Stimulated activated CD8-positive, alpha-beta memory T cell treated with anti-CD3 and anti-CD28 coated beads, Interleukin-7, amount 100 ng/mL, for 1 hour (primary cell): ENCODE measurements at places on chromosomes 1 and 21.

DNA sequence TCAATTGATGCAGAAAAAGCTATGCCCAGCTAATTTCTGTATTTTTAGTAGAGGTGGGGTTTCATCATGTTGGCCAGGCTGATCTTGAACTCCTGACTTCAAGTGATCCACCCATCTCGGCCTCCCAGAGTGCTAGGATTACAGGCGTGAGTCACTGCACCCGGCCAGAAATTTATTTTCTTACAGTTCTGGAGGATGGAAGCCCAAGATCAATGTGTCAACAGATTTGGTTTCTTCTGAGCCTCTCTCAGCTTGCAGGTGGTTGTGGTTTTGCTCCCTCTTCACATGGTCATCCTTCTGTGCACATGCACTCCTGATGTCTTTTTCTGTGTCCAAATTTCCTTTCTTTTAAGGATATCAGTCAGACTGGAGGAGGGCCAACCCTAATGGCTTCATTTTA lies 35.6 kb downstream of the SHCBP1L start:
- no peak for DNase-seq

DNA sequence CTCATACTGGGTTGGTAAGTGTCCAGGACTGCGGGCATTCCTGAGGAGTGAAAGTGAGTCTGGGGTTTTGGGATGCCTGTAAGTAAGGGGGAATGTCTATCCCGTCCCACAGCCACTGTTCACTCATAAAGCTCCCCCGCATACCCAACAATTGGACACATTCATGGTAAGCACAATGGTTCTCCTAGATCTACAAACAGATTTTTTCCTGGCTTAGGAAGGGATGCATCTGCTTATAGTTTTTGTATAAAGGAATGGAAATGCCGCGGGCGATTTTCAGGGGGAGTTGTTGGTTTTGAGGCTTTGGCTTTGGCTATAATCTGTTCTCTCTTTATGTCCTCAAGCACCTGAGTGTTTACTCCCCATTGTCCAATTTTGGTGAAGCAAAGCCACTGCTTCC lies 7.1 kb downstream of the ERVH48-1 start:
- no peak for DNase-seq

DNA sequence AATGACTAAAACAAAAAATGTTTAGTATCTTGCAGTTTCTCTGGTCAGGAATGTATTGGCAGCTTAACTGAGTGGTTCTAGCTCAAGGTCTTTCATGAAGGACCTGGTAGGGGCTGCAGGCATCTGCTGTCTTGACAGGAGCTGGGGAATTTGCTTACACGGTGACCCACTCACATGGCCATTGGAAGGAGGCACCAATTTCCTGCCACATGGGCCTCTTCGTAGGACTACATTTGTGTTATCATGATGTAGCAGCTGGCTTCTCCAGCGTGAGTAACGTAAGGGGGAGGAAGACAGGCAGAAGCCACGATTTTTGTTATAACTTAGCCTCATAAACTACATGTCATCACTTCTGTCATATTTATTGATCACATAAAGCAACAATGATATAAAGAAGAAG lies 376.3 kb downstream of the AMY1C start:
- DNase-seq = no peak

DNA sequence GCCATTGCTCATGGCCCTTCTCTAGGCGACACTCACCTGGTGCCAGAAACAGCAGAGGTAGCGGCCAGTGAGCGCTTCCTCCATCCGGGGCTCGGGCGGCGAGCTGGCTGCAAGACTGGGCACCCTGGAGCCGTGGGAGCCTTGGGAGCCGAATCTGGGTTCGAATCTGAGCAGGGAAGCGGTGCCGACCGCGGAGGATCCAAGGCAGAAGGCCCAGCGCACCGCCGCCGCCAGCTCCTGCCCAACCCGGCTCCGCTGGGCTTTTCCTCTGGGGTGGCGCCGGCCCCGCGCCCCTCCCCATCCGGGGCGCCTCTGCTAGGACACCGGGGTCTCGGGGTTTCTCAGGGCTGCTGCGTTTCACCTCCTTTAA lies 1.7 kb upstream of the PRDM16 start:
- DNase-seq = no peak

- no peak for DNase-seq
Measured at GRCh38 chr21:41932191-41932575, 21.6 kb downstream of the C2CD2 start.

- no peak for DNase-seq
Measured at GRCh38 chr1:175449306-175449705, 256.7 kb upstream of the KIAA0040 start.

- peak; percentile 62 for DNase-seq
Measured at GRCh38 chr1:156480411-156481192, 20.0 kb downstream of the MEF2D start.

- DNase-seq = no peak
Measured at GRCh38 chr1:38578271-38578951, 281.2 kb downstream of the RRAGC start.

DNA sequence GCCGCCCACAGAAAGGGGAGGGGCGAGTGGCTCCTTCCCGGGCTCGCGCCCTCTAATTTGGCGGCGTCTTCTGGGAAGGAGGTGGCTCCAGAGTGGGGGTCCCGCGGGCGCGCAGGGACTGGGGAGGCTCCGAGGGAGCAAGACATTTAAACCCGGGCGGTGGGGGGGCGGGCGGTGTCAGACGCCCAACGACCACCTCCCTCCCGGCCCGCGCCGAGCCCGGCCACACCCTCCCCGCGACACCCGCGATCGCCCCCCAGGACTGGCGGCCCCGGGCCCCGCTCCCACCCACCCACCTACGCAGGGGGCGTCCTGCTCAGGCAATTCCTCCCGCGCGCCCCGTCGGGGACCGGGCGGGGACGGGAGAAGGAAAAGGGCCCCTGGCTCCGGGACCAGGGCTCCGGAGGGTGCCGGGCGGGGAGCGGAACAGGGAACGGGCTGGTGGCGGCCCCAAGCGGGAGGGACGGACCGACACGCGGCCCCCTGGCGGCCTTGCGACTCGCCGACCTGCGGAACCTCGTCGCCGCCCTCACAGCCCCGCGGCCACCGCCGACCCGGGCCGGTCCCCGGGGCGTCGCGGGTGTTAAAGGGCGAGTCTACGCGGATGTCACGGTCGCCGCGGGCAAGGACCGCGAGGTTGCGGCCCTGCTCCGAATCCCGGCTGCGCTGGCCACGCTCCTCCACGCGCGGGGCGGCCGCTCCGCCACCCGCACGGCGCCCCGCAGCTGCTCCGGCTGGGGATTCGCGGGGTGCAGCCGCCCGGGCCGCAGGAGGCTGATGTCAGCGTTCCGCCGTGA lies 94.0 kb upstream of the FMN2 start:
- DNase-seq = no peak

GRCh38 chr1:34165422-34165921 lies 442 bp upstream of the CSMD2 start:
- no peak for DNase-seq

DNA sequence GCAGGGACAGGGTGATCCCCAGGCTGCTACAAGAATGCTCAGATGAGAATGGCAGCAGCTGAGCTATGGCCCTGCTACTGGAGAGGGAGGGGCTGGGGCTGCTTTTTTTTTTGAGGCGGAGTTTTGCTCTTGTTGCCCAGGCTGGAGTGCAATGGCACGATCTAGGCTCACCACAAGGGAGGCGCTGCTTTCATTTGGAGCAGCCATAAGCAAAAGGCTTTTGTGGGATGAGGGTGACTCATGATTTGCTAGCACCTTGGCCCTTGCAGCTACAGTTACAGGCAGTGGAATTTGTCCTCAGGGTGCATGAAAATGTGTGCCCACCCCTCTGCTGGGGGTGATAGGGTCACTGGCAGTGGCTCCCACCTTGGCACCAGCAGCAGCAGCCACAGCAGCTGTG lies 32.4 kb upstream of the CYP4A22 start:
- no peak for DNase-seq

DNA sequence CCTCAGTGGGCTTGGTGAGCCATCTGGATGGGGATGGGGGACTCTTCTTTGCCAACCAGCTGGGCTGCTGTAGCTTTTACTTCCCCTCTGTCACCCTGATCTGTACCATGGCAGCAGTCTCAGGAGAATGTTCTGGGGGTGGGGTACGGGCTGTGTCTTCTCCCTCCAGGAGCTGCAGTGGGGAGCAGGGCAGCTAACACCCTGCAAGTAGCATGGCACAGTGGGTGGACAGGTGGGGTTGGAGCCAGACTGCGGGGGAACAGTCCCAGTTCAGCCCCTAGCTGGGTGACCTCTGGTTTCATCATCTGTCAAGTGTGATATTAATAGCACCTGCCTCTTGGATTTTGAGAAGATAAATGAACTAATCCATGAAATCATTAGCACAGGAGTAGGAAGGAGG lies 3.1 kb downstream of the NFASC start:
- DNase-seq = no peak

GRCh38 chr21:46000731-46001641 lies 19.4 kb downstream of the COL6A1 start:
- no peak for DNase-seq

DNA sequence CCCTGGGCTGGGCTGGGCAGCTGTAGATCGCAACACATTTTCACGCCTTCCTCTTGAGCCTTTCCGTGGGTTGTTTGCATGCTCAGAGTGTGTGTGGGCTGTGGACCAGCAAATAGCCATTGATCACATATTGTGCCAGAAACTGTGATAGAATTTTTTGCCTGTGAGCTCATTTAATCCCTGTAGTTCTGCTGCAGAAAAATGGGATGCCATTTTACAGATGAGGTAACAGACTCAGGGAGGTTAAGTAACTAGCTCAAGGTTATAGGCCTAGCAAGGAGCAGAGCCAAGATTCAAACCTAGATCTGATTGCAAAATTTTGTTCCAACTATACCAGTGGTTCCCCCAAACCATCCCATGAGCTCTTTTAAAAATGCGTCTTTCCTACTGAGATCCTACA lies 10.5 kb downstream of the SPATA46 start:
- DNase-seq = no peak

GRCh38 chr1:54879872-54880271 lies 7.1 kb downstream of the DHCR24 start:
- no peak for DNase-seq

DNA sequence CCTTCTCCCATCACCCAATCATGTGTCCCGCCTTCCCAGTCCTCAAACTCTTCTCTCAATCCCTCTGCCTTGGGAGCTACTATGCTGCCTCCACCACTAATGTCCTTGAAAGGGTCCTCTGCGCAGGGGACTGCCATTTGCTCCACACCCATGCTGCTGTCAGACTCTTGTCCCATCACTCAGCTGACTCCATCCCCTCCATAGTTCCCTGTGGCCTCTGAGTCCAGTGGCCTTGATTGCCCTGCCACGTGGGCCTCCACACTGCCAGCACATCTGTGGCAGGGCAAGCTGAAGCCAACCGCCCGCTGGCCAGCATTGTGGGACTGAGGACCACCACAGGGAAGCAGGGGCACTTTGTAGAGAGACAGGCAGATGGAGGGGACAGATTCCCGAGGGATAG lies 1.3 kb upstream of the TNNT2 start:
- DNase-seq = no peak

DNA sequence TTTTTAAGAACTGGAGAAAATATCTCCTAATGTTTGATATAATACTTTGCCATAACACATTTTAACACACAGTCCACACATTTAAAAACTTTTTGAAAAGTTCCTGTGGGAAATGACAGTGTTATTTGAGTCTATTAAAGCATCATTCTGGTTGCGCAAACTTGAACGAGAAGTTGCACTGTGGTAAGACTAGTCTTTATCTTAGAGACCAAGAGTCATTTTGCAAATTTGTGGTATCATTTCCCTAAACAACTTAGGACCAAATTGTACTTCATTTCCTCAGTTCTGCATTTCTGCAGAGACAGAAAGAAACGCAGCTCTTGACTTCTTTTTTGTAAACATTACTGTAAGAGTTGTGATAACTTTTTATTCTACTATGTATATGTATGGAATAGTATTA lies at the start of gene RGS18:
Gene RGS18, plus strand, starts transcription at position 282 of the 400 bp plus-strand sequence. CDS start 176 bp downstream, outside the sequence.
- DNase-seq = no peak

DNA sequence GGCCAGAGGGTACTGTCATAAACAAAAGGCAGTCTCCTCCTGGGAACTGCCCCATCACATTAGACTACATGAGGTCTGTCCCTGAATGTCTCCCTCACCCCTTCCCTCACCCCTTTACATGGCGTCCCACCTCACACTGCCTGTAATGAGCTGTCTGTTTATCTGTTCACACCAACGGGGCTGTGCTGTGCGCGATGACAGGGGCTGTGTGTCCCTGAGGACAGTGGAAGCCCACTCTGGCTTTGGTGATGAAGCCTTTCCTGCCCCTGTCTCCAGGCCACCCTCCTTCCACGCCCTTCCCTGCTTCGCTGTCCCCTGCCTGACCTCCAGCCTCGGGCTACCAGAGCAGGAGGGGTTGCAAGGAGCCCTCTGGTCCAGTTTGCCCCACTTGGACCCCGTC lies 22.7 kb downstream of the RHBG start:
- no peak for DNase-seq

DNA sequence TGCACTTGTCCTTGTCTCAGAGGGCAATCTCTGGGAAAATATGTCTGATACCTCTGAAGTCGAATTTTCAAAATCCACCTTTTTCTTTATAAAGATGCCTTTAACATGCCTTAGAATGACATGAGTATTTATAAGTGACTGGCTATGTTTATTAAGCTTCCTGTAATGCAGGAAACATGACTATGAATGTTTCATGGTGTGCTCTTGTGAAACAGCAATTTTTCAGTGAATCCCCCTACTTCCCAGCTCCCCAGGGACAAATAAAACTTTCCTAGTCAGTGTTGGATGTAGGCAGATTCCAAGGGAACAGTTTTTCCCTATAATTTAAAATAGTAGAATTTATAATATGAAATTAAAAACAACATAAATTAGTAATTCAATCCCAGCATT lies 437.0 kb downstream of the LMO4 start:
- no peak for DNase-seq

- DNase-seq = no peak
Measured at GRCh38 chr1:207064561-207064960, 11.5 kb downstream of the PFKFB2 start.

DNA sequence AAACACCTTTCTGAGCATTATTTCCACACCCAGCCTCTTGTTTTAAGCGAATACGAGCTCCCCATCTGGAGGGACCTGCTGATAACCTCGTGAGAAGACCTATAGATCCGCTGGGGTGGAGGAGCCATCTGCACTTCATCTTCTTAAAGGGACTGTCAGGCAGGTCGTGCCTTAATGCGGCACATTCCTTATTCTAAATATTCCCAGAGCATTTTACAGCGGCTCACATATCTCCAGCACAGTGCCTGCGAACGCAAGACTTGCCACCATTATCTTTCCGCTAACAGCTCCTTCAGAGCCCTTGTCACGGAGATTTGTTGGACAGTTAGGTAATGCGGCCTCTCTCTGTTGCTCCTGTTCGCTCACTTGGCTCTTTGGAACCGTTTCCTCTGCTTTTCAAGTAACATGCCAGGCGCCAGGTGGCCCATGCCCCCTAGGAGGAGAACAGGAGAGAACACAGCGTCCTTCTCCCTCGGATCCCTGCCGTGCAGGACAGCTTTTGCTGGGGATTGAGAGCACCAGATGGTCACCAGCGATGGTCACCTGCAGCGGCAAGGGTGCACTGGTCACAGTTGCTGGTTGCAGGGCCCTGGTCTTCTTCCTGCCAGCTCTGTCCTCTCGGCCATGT lies 162.4 kb downstream of the PGBD5 start:
- DNase-seq = no peak

GRCh38 chr1:6675941-6676340 lies 25.7 kb downstream of the DNAJC11 start:
- DNase-seq = no peak
